ENCODE measurements at places on chromosomes 5 and 9. TPM values are rescaled to one million over a fixed set of nuclear protein-coding genes. Genes with fewer than 3 reads are reported as not detected.
A peak's percentile ranks its signal among the peaks of the same experiment; 100 is the strongest.

CDH6 gene
- 9.4 TPM for total RNA-seq

NTRK2 gene
- 3.3 TPM for total RNA-seq

SLC25A2 gene
- 0.59 TPM for total RNA-seq

DNA sequence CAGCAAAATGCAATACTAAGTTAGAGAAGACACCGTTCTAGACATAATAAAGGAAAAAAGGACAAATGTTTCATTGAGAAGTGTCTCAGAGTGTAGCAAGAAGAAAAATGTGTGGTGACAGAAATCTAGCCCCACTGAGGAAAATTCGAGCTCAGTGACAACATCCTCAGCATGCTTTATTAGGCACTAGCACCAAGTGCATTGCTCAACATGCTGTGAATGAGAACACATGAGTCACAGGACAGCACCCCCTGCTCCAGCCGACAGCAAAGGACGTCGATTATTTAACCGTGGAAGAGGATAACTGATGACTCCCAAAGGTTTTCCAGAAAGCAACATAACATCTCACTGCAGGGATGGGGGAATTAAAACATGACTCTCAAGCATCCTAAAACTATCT, 182.7 kb downstream of the GNAQ start:
- peak; percentile 73 for DNase-seq
- H3K4me3 ChIP-seq, result no peak overlapping the region
- no peaks in the 10 kb centered on the region for H3K36me3 ChIP-seq
- H3K4me1 ChIP-seq, result peaks cover 34% of the 10 kb centered on the region
- H3K27ac ChIP-seq, result peak overlapping the region; percentile 71
- no peaks in the 10 kb centered on the region for H3K27me3 ChIP-seq

- H3K4me3 ChIP-seq, result no peak overlapping the region
- no peak overlapping the region for H3K27ac ChIP-seq
- no peaks in the 10 kb centered on the region for H3K27me3 ChIP-seq
- no peaks in the 10 kb centered on the region for H3K36me3 ChIP-seq
- DNase-seq, result no peak
Measured at GRCh38 chr5:168482361-168482760, 3.9 kb upstream of the RARS1 start.

- H3K4me1 ChIP-seq, result peaks cover 38% of the 10 kb centered on the region
- peaks cover 3% of the 10 kb centered on the region for H3K36me3 ChIP-seq
- DNase-seq, result peak; percentile 95
- H3K4me3 ChIP-seq, result no peak overlapping the region
- H3K27ac ChIP-seq, result peak overlapping the region; percentile 79
Measured at GRCh38 chr9:131610231-131610761, 65.0 kb downstream of the PRRT1B start.

All from osteoblast (primary cell).